ENCODE measurements at places on chromosomes 3 and 15.

GRCh38 chr3:123130079-123130750 is 63.4 kb downstream of the PDIA5 start:
- no peak for DNase-seq

DNA sequence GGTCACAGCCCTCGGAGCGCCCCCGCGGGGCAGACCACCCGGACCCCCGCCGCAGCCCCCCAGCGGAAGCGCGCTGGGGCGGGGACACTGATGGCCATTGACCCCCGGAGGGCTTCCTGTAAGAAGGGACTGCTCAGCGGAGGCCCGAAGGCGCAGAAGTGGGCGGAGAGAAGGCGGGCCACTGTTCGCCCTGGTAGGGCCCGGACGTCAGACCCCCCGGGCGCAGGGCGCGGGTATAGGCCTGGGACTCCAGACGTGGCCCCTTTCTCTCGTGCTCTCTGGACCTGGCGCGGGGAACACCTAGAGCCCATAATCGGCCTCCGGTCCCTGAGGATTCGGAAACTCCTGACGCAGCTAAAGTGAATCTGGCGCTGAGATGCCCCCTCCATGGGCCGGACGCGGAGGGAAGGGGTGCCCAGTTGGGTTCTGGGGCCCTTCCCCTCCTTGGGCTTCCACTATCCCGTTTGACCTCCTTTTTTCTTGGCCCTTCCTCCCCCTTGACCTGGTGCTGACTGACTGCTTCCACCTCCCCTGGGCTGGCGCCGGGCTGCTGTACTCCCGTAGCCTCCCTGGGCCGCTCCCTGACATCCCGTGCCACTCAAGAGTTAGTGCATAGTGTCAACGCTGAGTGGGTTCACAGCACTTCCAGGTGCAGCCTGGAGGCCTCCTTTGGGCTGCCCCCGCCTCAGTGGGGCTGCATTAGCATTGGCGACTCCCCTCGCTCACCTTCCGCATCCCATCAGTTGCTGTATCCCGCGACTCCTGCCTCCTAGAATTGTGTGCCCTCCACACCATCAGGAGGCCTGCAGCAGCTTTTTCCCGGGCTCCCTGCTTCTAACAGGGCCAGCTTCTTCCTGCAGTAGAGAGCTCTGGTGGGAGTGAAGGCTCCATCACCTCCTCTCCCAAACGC is 694 bp downstream of the ABTB1 start:
- DNase-seq = peak; percentile 32

GRCh38 chr3:146470425-146470990 is 1.1 kb upstream of the PLSCR2 start:
- no peak for DNase-seq

- DNase-seq = no peak
Observed at GRCh38 chr3:177419904-177420601, 222.8 kb upstream of the TBL1XR1 start.

DNA sequence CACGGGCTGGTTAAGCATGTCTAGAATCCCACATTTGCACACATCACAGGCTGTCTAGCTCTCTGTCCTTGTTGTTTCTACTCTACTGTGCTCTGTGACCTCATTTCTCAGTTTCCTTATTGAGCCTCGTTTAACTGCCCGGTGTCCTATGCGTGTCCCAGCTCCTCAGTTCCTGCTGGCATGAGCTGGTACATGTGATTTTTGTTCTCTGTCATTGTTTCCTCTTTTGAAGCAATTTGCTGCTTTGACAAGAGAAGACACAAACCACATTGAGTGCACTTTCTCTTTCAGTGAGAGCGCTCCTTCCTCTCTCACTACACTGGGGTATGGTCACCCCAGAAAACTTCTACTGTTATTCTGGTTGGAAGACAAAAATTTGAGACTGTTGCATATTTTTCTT is 563.5 kb downstream of the PDCD6IP start:
- no peak for DNase-seq

GRCh38 chr15:80978685-80979329 is 10.8 kb downstream of the MESD start:
- DNase-seq = no peak

DNA sequence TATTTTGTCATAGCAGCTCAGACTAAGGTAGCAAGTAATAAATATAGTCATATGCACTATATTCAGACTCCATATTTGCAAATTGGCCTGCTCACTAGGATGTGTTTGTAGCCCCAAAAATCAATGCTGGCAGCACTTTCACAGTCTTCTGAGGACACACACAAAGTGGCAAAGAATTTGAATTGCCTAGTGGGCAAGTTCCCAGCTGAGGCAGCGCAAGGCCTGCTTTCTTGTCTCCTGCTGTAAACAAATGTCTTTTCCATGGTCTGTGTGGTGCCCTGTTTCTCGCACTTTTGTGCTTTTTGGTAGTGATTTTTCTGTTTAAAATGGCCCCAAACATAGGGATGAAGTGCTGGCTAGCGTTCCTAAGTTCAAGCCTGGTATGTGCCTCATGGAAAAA is 416.0 kb downstream of the OCA2 start:
- DNase-seq = no peak

DNA sequence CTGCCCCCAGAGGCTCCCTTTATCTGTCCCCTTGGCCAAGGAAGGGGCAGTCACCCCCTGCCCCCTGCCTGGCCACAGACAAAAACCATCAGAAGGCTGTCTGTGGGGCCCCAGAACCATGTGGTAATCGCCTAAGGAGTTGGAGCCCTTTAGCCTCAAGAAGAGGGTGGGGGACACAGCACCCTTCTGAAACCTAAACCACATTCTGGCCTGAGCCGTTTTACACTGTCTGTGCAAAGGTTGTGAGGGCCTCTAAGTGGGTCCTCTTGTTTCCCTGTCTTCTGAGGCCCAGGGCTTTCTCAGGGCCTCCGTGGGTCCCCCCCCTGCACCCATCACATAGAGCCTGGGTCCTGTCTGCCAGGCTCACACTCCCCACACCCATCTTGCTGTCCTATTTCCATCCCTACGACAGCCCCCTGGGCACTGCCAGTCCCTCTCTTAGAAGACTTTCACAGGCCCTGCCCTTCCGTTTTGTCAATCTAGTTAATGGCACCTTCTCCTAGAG is 17.9 kb upstream of the RPUSD3 start:
- no peak for DNase-seq

GRCh38 chr3:67529337-67529736 is 125.1 kb downstream of the SUCLG2 start:
- no peak for DNase-seq

DNA sequence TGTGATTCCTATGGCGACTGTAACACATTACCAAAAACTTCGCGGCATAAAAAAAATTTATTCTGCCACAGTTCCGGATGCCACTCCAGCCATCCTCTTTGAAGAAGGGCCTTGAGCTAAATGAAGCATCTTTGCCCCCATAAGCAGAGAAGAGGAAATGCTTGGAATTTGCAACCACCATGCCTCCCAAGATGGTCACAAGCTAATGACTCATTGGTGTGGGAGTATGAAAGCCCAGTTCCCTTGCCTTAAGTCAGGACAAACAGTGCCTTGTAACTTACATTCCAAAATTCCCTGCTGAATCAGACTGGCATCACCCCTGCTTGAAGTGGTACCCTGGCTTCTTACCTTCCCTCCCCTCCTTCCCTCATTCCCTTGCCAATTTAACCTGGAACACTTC is 1077.4 kb downstream of the EPHA3 start:
- DNase-seq = no peak

- no peak for DNase-seq
Observed at GRCh38 chr3:160027541-160028195, 39.0 kb downstream of the IL12A start.

DNA sequence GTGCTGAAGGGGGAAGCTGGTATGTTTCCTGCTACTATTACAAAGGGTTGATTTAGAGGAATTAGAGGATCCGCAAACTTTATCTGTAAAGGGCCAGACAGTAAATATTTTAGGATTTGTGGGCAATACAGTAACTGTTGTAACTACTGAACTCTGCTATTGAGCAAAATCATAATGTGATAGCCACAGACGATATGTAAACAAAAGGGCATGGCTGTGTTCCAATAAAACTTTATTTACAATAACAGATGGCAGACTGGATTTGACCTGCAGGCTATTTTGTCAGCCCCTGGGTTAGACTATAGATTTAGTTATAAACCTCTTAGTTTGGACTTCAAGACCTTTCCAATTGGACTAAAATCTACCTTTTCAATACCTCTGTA is 27.8 kb upstream of the KCNMB2 start:
- no peak for DNase-seq

- no peak for DNase-seq
Observed at GRCh38 chr15:78244101-78244500, 9.7 kb upstream of the ACSBG1 start.

GRCh38 chr3:24420224-24420623 is 74.4 kb downstream of the THRB start:
- no peak for DNase-seq

Data from T-helper 2 cell (primary cell).